HL-60 (cell line): ENCODE measurements at places on chromosomes 2 and 18.

- DNase-seq, result no peak
These were observed 652.5 kb upstream of the FAM98A start for GRCh38 chr2:34251578-34251977.

GRCh38 chr2:219499058-219499307 lies 292 bp downstream of the GMPPA start:
- no peak for DNase-seq

- DNase-seq, result no peak
These were observed 6.0 kb downstream of the SCN2A start for GRCh38 chr2:165245081-165245793.

DNA sequence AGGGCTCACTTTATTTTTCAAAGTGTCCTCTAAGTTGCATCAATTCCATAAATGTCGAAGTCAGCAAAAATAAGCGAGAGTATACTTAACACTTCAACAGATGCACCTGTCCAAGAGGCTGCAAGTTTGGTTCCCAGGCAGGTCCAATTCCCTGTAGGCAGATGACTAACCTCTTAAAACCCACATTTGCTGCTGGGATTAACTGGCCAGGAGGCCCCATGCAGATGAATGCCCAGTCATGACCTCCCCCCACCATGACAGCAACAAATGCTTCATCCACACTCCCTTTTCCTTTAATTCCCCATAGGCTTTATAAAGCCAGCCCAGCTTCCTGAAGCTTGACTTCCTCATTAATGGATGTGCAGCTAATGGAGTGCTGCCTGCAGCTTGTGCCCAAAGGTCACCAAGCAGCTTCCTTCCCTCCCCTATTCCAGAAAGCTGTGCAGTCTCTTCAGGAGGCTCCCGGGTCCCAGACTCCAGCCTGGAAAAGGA lies 35.7 kb downstream of the REEP1 start:
- no peak for DNase-seq
